ENCODE measurements at places on chromosomes 12 and 14.

GRCh38 chr12:2273288-2273687 lies 220.5 kb downstream of the CACNA1C start:
- no peak for DNase-seq

DNA sequence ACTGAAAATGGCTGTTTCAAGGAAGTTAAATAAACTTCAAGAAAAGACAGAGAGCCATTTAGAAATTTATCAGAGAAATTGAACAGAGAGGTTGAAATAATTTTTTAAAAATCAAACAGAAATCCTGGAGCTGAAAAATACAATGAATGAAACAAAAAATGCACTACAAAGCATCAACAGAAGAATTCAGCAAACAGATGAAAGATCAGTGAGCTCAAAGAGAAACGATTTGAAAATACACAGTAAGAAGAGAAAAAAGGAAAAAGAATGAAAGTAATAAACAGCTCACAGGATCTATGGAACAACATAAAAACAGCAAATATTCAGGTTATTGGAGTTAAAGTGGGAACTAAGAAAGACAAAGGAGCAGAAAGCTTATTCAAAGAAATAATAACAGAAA lies 26.2 kb downstream of the COX16 start:
- DNase-seq: no peak

GRCh38 chr14:40416565-40416964 lies 984.3 kb upstream of the FBXO33 start:
- DNase-seq: no peak

- DNase-seq: no peak
Measured at GRCh38 chr12:131090274-131091210, 136.8 kb downstream of the ADGRD1 start.

GRCh38 chr12:47038270-47038748 lies 41.1 kb upstream of the PCED1B start:
- DNase-seq: no peak

DNA sequence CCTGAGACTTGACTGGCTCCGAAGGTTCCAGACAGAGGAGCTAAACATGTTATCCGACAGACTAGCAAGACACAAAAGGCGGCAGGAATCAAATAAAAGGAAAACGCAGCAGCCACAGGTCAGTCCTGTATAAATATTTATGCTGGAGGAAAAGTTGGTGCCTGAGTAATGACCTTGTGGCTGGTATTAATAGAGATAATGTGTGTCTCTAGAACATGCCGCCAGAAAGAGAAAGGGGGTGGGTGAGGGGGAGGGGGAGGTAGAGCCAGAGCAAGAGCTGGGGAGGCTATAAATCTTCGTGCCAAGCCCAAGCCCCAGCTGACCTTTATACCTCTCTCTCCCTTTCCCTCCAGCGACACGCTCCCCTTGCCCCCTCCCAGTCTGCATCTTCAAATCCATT lies 590.4 kb downstream of the MED13L start:
- no peak for DNase-seq

DNA sequence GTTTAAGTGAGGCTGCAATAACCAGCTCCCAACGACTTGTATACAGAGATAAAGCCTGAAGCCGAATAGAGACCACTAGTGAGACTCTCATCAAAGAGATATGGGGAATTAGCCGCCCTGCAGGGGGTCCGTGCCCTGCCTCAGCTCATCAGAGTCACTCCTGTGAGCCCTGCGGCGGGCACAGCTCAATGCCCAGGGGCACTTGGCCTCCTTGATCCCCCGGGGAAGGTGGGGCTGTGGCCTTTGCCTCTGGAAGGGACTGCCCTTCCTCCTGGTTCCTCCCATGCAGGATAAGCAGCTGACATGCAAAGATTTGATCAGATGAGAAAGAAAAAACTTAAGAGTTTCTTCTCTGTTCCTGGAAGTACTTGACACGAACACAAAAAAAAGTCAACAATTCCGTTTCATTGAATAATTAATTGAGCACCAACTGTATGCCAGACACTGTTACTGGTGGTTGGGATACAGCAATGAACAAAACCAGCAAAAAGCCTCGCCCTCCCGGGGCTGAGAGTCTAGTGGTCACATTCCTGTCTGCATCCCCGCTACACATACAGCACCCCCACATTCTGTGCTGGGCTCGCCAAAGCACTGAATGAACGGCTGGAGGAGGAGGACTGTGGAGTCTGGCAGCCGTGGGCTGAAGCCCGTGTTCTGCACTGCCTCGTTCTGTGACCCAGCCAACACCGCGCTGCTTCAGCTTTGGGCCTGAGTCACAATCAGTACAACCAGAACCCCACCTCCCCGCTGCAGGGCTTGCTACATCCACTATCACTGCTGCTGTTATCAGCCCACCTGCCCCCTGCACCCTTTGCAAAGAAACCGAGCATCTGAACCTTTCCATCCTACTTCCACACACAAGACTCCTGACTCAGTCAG lies 10.3 kb downstream of the TTC7B start:
- no peak for DNase-seq

GRCh38 chr12:47017901-47018475 lies 61.4 kb upstream of the PCED1B start:
- no peak for DNase-seq

GRCh38 chr12:51217133-51217967 lies 512 bp downstream of the POU6F1 start:
- peak; percentile 64 for DNase-seq

DNA sequence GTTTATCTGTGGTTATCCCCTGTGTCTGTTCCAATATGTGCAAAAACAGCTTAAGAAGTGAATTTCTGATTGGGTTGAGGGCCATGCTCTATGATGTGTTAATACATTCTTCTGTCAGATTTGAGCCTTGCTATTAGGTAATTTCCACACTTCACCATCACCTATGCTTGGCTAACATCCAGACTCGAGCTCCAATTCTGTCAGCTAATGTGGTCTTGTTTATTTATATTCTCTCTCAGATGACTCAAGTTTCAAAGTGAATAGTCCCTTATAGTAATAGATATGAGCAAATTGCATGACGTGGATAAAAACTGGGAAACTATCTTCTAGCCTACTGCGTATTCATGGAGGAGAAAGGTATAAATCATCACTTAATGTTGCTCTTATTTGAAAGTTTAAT lies 451.3 kb downstream of the SNAPC1 start:
- no peak for DNase-seq

- DNase-seq: no peak
Measured at GRCh38 chr12:79547735-79548609, 142.8 kb downstream of the PAWR start.

GRCh38 chr14:50941151-50941550 lies 3.1 kb downstream of the PYGL start:
- DNase-seq: no peak
